ENCODE measurements at places on chromosomes 3 and 15.

DNA sequence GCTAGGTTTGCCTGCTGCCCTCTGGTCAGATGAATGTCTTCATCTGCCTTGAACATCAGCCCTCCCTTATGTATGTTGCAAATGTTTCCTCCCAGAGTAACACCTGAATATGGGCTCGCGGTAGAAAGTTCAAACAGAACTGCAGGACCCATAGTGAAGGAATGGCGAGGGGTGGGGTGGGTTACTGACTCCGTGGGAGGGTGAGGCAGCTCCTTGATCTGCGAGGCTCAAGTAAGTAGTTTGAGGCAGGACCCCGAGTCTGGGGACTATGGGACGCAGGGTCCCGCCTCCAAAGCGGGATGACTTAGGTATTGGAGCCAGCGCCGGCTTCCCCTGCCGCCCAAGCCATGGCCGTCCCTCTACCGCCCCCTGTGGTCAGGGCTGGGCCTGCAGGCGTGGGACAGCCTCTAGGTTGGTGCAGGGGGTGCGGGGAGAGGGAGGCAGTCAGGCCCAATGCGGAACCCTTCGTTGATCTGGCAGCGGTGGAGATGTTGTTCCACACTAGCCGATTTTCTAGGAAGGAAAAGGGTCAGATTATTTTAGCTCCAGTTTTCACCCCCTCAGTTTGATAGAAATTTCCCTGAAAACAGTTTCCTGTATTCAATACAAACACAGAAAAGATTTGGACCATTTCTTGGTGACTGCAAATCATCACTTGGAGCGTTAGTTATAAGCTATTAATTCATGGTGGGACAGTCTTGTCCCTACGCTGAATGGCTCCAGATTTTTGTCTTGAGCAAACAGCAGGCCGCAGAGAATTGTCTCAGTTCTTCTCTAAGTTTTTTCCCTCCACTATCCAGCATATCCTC, 72.3 kb downstream of the CORO2B start:
- DNase-seq = no peak

DNA sequence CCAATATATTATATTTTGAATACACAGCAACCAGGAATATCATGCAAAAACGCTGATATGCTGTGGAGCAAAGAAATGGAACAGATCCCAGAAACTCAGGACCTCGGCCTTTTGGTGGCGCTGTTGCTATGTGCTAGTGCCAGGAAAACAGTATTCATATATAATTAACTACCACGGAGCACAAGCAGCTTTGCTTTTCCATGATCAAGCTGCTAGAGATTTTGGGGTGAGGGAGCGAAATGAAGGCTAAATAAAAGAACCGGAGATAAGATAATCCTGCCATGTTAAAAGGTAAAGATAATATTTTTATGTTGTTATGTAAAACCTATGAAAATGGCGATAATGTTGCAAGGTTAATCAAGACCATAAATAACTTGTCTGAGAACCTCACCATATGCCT, 157.7 kb upstream of the FAM3D start:
- DNase-seq = peak; percentile 16

DNA sequence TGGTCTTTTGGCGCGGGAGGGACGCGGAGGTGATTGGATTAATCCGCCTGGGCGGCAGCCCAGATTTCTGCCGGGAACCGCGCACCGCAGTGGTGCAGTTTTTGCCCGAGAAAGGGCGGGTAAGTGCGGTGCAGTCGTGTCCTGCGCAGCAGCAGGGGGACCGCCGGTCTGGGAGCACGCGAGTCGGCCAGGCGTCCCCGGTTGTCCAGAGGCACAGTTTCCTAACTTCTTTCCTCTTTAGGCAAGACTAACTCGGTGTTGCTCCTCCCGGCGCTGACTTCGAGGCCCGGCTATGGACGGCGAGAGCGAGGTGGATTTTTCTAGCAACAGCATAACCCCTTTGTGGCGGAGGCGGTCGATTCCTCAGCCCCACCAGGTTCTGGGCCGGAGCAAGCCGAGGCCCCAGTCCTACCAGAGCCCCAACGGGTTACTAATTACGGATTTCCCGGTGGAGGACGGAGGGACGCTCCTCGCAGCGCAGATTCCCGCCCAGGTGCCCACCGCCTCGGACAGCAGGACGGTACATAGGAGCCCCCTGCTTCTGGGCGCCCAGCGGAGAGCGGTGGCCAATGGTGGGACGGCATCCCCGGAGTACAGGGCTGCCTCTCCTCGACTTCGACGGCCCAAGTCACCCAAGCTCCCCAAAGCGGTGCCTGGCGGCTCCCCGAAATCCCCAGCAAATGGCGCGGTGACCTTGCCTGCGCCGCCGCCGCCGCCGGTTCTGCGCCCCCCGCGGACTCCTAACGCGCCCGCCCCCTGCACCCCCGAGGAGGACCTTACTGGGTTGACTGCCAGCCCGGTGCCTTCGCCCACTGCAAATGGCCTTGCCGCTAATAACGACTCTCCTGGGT, 736 bp downstream of the ARHGEF26 start:
- no peak for DNase-seq

GRCh38 chr3:104367000-104367399, 999.7 kb upstream of the ALCAM start:
- DNase-seq = no peak

DNA sequence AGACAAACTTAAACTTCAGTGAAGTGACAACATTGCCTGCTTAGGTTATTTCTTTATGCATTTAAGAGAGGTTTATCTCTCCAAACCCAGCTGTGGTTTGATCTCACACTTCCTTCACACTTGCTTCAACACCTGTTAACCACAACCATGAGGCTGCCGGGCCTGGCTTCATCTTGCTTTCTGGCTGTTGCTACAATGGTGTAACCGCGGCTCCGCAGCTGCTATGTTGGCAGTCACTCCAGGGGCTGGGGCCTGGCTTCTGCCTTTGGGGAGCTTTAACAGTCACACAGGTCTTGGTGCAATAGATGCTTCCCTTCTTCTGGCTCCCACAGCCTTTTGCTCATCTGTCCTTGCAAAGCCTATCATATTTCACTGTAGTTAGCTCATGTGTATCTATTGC, 72.9 kb upstream of the MNS1 start:
- DNase-seq = no peak

DNA sequence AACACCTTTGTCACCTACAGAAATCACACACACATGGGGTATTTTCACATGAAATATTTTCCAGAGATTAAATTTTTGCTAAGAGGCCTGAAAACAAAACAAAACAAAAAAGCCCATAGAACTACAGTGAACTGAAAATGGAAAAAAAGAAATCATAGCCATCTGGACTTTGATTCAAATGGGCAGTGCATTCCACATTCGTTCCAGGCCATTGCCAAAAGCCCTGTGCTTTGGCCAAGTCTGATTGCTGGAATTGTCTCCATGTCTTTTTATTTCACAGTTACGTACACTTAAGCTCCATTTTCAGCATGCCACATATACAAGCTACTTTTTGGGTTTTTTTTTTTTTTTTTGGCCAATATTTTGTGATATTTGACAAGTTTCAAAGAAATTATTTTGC, 47.1 kb downstream of the TFG start:
- no peak for DNase-seq

DNA sequence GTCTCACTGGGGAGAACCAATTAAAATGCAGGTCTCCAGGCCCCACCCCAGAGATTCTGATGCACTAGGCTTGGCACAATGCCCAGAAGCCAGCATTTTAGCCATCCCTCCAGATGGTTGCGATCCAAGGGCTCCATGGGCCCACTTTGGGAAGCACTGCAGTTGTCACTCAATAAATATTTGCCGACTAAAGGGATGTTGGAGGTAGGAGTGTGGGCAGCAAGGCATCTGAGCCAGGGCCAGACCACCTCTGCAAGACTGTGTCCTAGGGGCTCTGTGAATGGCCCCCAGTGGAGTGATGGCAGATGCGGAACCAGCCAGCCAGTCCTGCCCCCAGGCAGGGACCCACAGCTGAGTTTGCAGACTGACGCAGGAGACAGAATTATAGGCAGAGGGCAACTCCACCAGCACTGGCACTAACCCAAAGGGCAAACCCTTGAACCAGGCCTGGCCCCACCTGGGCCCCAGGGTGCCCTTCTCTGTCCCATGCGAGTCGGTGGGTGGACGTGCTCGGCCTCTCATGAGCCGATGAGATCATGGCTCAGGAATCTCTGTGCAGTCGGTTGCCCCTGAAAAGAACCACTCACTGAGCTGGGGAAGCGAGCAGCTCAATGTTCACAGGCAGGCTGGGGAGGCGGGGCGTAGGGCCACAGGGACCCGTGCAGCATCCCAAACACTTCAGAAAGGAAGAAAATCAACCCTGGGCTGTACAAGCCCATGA, 49.7 kb downstream of the SEMA5B start:
- DNase-seq = peak; percentile 61

DNA sequence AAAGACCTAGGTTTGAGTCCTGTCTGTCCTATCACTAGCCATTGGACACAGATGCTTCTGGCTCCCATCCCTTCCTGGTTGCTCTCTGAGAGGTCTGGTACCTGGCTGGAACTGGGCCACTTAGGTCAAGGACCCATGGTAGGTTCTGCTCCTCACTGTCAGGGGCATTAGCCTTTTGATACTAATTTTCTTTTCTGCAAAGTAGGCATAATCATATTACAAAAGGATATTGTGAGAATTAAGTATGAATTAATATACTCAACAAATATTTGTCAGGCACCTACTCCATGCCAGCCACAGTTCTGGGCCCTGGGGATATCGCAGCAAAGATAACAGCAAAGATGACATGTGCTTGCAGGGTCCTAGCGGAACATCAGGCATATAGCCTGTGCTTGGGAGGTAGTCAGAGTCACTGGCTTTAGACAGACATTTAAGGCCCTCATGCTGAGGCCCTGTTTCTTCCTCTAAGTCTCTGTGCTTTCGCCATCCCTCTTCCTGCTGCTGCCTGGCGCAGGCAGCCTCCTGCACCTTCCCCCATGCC, 25.6 kb upstream of the LCTL start:
- no peak for DNase-seq

- DNase-seq = no peak
Measured at GRCh38 chr3:146277953-146278631, 27.2 kb upstream of the PLSCR4 start.
